Fibroblast of the conjunctiva (primary cell): ENCODE measurements at places on chromosomes 11 and 22.
A peak's percentile ranks its signal among the peaks of the same experiment; 100 is the strongest.

DNA sequence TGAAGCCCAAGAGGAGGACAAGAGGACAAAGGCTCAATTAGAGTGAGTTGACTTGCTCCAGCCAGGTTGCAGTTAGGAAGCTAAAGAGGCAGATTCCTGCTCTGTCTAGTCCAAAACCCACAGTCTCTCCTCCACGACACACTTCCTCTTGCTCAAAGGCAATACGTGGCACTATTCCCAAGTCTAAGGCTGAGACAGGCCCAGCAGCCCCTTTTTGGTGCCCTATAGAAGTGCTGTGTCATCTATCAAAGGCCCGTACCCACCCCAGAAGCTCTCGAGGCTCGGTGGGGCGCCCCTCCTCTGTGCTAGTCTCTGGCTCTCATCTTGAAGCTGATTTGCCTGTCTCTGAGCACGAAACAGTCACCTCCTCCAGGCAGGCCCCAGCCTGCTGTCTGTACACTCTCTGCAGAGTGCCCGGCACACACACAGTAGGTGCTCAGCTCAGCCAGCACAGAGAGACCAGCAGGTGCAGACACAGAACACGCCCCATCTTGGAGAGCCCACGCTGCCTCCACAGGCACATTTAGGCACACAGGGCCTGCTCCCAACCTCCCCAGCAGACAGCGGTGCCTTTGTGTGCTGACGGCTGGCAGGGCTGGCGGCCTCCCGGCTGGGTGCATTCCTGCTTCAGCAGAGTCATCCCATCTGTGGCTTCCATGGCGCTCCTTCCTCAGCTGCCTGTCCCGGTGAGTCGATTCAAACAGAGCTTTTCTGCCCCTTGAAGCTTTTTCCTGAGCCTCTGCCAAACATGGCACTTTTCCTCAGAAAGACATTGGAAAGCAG lies 52.8 kb downstream of the MYH9 start:
- DNase-seq, result no peak

- no peak for DNase-seq
Measured at GRCh38 chr11:45512471-45513148, 152.8 kb downstream of the CHST1 start.

DNA sequence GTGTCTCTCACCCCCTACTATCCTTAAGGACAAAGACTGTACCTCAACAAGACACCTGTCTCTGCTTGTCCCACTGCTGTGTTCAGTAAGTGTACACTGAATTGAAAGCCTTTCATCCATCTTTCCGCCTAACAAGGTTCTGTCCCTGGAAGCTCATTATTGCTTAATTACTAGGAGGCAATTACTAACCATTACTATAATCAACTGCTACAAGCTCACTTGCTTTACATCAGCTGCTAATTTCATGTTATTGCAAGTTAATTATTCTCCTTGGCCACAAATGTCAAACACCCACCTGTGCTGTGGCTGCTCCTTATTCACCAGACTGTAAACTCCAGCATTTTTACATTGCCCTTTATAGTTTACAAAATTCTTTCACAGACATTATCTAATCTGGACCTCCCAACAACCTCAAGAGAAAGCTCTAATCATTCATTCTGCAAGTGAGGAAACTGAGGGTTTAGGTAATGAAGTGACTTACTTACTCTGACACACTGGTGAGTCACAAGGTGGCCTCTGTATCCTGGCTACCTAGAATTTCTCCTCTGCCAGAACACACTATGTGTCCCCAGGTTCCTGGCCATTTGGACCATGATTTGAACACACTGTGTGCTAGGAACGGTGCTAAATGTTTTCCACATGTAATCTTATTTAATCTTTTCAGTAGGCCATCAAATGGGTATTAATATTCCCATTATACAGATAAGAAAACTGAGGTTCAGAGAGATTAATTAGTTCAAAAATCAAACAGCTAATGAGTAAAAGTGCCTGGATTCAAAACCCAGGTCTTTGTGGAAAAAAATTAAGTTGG lies 66.7 kb downstream of the RAB30 start:
- DNase-seq, result no peak

DNA sequence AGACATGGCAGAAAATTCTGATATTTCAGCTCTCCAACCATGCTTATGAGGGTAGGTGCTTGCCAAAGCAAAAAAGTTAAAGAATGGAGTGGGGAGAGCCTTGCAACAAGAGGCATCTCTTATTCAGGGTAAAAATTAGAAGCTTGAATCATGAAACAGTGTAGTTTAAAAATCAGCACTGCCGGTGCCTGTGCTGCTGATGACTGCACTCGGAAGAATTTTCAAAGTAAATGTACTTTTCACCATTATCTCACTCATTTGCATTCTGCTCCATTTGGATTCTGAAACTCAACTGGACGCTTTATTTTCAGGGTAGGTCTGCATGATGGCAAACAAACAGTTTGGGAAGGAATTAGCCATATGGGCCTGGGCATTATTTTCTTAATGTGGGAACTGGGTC lies 126.3 kb downstream of the KIRREL3 start:
- no peak for DNase-seq

DNA sequence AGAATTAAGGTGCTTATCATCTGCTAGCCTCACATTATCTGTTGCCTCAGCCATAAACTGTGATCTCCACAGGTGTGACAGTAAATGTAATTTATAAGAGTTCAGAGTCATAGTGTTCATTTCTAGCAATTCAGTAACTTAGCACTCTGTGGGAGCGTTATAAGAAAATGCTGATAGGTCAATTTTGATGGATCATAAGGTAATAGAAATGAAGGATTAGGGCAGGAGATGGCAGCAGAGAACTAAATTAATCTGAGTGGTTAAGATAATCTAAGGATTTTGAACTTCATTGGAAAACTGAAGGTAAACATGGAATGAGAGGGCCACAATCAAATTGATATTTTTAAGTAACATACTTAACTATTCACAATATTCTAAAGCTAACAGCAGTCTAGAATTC lies 26.5 kb upstream of the SLC22A9 start:
- no peak for DNase-seq

GRCh38 chr11:95257456-95257971 lies 26.5 kb upstream of the SESN3 start:
- no peak for DNase-seq

GRCh38 chr11:121892131-121892681 lies 223.8 kb downstream of the BLID start:
- no peak for DNase-seq

GRCh38 chr11:58525037-58525614 lies 17.2 kb upstream of the OR5B21 start:
- no peak for DNase-seq

- no peak for DNase-seq
Measured at GRCh38 chr11:31805629-31806185, 5.4 kb downstream of the PAX6 start.

DNA sequence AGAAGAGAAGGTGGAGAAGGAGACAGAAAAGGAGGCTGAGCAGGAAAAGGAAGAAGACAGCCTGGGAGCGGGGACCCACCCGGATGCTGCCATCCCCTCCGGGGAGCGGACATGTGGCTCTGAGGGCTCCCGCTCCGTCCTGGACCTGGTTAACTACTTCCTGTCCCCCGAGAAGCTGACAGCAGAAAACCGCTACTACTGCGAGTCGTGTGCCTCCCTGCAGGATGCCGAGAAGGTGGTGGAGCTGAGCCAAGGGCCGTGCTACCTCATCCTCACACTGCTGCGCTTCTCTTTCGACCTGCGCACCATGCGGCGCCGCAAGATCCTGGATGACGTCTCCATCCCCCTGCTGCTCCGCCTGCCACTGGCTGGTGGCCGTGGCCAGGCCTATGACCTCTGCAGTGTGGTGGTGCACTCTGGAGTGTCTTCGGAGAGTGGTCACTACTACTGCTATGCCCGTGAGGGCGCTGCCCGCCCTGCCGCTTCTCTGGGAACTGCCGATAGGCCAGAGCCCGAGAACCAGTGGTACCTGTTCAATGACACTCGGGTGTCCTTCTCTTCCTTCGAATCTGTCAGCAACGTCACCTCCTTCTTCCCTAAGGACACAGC lies 21.4 kb downstream of the USP35 start:
- no peak for DNase-seq

DNA sequence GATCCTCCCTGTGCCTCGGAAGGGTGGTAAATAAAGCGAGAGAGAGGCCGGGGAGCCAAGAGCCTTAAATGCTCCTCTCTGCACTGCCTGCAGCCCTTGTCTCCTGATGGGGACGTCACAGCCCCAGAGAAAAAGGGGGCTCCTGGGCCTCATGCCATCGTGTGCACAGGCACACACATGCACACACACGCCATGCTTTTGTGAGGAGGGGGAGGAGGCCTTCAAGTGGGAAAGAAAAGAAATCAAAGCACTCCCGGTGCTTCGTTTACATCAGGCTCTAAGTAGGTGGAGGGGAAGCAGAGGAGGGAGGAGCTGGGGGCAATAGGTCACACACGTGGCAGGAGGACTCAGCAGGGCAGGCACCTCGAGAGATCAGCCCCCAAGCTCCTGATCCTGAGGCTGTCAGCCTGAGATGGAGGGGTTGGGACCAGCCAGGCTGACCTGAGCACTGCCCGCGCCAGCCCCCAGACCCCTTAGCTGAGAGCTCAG lies 68.2 kb upstream of the NECTIN1 start:
- DNase-seq, result no peak

- DNase-seq, result no peak
Measured at GRCh38 chr11:24748261-24748660, 251.4 kb downstream of the LUZP2 start.

- no peak for DNase-seq
Measured at GRCh38 chr22:28053896-28054818, 135.1 kb upstream of the PITPNB start.

- DNase-seq, result no peak
Measured at GRCh38 chr22:50203288-50203687, 2.5 kb downstream of the SELENOO start.

DNA sequence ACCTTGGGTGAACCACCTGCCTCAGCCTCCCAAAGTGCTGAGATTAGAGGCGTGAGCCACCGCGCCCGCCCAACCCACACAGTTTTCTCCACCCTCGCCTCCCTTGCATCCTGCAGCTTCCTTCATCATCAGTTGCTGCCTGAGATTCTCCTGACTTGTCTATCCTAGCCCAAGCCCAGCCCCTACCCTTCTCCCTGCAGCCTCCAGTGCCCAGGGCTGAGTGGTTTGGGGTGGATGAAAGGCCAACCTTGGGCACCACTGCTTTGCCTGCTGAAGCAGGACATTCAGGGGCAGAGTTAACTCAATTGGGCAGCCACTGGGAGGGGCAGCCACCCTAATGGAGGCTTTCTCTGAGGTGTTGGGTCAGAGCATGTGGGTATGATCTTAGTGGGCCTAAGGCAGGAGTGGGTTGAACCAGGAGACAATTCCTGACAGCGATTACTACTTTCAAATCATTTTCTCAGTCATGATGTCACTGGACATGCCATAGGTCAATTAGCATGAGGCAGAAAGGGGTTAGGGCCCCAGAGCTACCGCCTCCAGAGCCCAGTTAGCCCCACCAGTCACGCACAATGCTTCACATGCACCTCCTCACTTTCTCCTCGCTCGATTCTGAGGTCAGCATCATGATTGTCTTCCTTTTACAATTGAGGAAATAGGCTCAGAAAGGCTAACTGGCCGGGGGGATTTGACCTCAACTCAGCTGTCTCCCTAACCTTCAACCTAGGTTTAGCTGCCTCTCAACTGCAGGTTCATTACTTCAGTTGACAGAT lies 1.0 kb upstream of the FKBP2 start:
- DNase-seq, result no peak

DNA sequence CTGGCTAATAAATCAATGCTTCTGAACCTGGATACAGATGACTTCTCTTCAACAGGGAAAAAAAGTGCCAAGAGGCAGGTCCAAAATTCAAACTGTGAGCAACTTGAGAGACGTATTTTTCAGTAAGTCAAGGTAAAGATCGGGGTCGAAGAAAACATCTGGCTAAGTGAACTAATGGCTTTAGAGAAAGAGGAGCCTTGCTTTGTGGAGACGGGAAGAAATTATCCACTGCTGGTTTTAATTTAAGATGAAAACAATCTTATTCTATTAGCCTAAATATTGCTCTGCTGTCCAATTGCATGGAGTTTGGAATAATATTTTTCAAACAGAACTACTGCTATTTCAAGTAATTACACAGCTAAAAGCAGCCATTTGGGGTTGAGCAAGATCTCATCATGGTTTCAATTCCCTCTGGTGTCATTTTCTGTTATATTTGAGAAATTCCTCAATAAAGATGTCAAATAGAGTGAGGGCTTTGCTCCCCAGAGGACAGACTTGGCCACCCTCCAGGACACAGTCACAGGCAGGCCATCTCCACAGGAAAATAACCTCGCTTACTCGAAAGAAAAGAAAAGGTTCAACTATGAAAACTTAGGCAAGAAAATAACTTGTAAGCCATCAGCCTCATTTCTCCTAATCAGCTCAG lies 29.8 kb downstream of the SCUBE1 start:
- no peak for DNase-seq

- no peak for DNase-seq
Measured at GRCh38 chr11:17546240-17546639, 819 bp upstream of the OTOG start.

- no peak for DNase-seq
Measured at GRCh38 chr11:30091737-30092136, 74.9 kb upstream of the KCNA4 start.

- no peak for DNase-seq
Measured at GRCh38 chr11:124656774-124657630, 16.5 kb downstream of the SIAE start.

GRCh38 chr11:108007819-108008218 lies 879 bp upstream of the CUL5 start:
- DNase-seq, result no peak

DNA sequence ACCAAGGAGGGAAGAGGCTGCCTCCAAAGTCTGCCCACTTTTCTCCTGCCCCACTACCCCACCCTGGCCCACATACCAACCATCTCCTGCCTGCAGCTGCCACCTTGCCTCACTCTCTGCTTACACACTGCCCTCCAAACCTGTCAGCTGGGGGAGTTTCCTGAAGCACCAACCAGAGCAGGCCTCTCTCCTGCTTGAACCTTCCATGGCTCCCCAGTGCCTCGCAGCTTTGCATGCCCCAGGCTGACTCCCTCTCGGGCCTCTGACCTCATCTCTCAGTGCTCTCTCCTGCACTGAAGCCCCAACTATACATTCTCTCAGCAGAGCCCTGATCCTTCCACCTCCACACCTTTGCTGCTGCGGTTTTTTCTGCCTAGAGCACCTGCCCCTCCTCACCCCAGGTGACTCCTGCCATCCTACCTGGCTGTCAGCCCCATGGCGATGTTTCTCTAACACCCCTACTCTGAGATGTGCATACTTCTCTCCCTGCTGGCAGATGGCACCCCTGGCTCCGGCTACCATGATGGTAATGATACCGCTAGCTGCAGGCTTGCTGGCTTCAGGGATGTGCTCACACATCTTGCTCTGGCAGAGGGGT lies 43.5 kb downstream of the MN1 start:
- DNase-seq, result no peak

- peak; percentile 64 for DNase-seq
Measured at GRCh38 chr11:6568191-6568918, 35.1 kb downstream of the RRP8 start.

- peak; percentile 72 for DNase-seq
Measured at GRCh38 chr11:12281571-12282478, 95.5 kb upstream of the PARVA start.

- DNase-seq, result no peak
Measured at GRCh38 chr11:27710536-27710935, 10.3 kb upstream of the BDNF start.

GRCh38 chr11:83306200-83307080 lies 20.3 kb upstream of the CCDC90B start:
- no peak for DNase-seq
